ENCODE measurements at places on chromosomes 5 and 9.

DNA sequence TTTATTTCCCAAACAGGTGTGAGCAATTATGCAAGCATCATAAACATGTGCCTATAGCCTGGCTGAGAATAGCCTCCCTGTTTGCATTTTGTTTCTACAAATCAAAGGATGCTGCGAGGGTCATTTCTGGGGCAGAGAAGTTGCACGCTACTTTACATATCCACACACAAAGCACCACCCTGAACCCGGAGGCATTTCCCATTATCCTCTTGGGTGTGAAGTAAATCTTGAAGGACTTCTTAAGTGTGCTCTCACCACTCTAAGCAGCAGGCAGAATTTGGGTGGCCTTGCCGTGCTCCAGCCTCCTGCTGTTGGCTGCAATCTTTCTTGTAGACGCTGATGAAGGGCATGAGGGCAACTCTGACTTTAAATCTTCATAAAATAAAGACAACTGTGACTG is 124.0 kb upstream of the TLE4 start:
- no peak for DNase-seq

GRCh38 chr5:158159621-158160020 is 300.7 kb upstream of the CLINT1 start:
- no peak for DNase-seq

- DNase-seq = peak; percentile 71
Measured at GRCh38 chr9:21434202-21435014, 5.8 kb upstream of the IFNA1 start.

- no peak for DNase-seq
Measured at GRCh38 chr5:169736653-169737052, 99.6 kb downstream of the DOCK2 start.

DNA sequence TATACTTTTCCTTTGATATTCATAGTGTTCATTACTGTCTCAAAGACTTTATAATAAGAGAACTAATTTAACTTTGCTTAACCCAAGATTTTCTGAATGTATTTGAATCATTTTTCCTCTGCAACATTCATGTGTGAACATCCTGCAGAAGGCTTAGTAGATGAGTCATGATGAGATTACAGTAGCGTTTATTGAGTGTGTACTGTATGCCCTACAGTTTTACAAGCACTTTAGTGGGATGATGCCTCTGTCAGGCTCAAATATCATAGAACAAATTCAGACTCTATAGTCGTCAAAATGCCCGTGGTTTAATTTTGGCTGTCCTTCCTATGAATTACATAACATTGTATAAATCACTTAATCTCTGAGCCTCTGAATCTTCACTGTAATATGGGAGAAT is 41.2 kb downstream of the FYB1 start:
- DNase-seq = peak; percentile 52

- no peak for DNase-seq
Measured at GRCh38 chr9:3549225-3549624, 23.4 kb upstream of the RFX3 start.

- DNase-seq = no peak
Measured at GRCh38 chr9:19495186-19496028, 86.6 kb downstream of the ACER2 start.

- no peak for DNase-seq
Measured at GRCh38 chr9:131657940-131658339, 81.9 kb downstream of the RAPGEF1 start.

DNA sequence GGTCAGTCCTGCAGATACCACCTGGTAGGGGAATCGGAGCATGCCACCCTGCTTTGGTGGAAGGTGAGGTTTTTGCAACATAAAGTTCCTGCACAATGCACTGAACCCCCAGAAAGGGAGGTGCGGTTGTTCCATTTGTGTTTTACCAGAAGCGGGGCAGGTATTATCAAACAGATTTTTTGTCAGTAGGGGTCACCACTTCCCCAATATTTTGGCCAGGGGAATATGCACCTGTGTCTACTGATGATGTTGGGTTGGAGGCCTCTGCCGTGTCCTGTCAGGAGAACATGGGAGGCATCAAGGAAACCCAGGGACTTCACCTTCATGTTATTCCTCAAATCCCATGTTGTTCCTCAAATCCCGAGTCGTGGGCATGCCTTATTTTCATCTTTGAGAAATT is 438.7 kb downstream of the NTRK2 start:
- no peak for DNase-seq

DNA sequence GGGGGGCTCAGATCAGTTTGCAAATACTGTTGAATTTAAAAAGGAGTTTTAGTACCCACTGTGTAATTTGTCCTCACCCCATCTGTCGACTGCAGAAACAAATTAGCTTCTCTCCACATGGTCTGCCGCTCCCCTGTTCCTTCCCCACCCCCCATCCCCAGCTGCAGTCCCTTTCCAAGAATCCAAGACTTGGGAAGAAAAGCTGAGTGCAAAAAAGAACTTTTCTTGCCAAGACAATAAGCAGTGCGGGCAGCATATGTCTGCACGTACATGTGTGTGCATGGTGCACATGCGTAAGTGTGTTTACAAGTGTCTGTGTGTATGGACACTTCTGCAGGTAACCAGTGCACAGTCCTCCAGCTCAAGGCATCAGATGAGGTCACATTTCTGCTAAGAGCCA is 125.7 kb upstream of the SMIM23 start:
- no peak for DNase-seq

- DNase-seq = no peak
Measured at GRCh38 chr5:142836048-142836447, 65.9 kb downstream of the ARHGAP26 start.

DNA sequence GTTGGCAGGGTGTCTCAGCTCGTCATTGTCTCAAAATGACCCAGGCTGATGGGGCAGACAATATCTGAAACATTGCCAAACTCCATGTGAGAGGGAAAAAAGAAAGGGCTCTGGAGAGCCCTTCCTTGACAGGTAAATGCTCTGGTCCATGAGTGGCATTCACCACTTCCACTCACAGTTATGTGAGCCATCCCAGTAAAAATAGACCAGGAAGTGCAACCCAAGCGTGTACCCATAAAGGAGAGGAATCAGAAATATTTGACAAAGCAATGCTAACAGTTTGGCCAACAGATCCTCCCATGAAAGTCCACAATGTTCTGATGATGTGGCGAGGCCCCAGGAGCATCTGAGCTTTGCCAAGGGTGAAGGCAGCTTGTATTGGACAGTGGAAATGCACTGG is 49.4 kb downstream of the ASTN2 start:
- no peak for DNase-seq

- no peak for DNase-seq
Measured at GRCh38 chr5:100252944-100253343, 282.2 kb upstream of the FAM174A start.

DNA sequence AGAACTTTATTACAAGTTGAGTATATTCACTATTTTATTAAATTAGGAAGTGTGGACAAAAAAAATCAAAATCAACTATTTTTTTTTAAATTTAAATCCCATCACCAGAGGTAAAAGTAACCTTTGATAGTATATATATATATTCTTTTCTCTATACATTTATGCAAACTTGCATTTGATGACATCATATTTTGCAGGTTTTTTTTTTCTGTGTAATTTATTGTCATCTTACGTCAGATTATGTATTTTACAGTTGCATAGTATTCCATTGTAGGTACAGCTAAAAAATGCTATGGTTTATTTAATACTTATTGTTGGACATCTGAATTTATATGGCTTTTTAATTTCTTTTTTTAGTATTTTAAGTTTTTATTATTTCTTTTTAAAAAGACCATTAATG is 25.5 kb downstream of the APC start:
- no peak for DNase-seq

- no peak for DNase-seq
Measured at GRCh38 chr9:36584620-36585460, 12.1 kb downstream of the MELK start.

- no peak for DNase-seq
Measured at GRCh38 chr9:88922091-88922490, 69.2 kb upstream of the S1PR3 start.

DNA sequence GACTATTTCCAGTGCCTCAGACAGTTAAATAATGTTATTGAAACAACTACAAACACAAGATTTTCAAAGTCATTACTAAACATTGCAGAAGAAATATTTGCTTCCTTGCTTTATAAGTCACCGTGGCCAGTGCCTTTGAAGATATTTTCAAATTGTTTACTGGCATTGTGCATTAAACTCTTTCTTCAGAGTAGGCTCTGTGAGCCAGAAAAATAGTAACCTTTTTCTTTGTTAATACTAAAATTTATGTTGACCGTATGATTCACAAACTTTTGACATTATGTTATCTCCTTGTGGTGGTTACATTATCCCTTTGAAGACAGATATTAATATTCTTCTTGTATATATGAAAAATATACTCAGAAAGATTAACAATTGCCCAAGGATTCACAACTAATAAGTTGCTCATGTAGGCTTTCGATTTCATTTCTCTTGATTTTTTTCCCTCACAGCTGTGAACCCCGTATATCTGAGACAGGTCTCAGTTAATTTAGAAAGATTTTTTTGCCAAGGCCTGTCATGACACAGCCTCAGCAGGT is 140.1 kb downstream of the NR3C1 start:
- no peak for DNase-seq

GRCh38 chr5:180469586-180469865 is 24.7 kb upstream of the CNOT6 start:
- no peak for DNase-seq

DNA sequence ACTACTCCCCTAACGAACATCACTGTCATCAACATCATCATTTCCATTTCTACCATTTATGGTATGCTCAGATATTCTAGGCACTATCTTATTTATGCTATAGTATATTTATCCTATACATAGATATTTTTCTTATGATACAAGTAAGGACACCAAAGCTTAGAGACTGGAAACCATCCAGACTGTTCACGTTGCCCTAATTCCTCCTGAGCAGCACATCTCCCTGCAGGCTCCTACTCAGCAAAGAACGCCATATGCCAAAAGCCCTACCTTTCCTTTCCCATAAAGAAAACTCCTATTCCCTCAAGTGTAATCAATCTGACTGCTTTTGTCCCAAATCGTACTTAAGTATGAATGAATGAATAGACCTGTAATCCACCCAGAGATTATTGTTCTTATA is 247.0 kb downstream of the PRELID2 start:
- no peak for DNase-seq

DNA sequence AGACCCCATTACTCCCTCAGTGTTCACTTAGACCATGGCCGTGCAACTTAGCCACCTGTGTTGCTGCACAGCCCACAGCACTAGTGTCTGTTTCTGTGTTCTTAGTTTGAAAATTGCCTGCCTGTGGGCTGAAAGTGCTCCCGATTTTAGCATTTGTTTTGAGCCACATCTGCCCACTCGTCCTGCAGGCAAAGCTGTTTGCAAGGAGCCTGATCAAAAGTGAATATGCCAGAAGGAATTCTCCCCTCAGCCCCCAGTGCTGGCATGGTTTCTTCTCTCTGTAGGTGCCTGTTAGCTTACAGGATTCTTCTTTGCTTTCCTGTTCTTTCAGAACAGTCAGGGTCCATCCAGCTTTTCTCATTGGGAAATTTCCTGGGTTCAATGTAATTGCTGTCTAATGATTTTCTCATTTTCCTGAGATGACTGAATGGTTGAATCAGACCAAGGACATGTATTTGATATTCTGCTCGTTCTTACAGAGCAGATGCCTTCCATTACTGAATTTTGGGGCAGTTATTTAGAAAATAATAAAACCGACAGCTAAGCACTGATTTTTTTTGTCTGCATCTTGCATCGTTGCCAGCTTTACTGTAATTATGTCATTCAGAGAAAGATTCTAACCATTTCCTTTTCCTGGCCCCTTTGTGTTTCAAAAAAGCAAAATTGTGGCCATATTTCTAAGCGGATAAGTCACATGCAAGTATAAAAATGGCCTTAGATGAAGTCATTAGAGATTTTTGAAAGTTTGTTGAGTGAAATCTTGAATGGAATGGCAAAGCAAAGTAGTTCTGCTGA is 111.1 kb upstream of the CKMT2 start:
- DNase-seq = no peak

GRCh38 chr5:78677777-78678668 is 29.5 kb upstream of the LHFPL2 start:
- DNase-seq = peak; percentile 58

- no peak for DNase-seq
Measured at GRCh38 chr9:135533674-135534073, 12.3 kb upstream of the OBP2A start.

- DNase-seq = no peak
Measured at GRCh38 chr5:142006363-142007236, 6.2 kb downstream of the GNPDA1 start.

GRCh38 chr5:97488126-97488668 is 305.1 kb upstream of the RIOK2 start:
- no peak for DNase-seq

DNA sequence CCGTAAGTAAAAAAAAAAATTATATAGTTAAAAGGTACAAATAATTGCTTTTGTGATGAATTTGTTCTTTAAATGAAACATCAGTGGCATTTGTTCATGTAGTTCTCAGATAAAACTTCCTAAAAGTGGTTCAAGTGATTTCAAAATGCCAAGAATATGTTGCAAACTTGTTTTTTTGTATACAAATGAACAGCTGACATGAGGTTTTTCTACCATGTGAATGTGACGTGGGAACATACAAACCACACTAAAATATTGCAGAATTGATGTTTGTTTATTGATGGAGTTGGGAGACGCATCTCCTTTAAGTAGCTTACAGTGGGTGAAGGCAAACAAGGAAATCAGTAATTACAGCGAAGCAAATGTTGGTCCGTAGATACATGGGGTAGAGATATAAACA is 16.9 kb downstream of the BASP1 start:
- DNase-seq = no peak

GRCh38 chr5:73617510-73618279 is 8.3 kb upstream of the ARHGEF28 start:
- no peak for DNase-seq

GRCh38 chr5:57435701-57436134 is 46.9 kb downstream of the ACTBL2 start:
- DNase-seq = no peak

GRCh38 chr5:171840066-171840465 is 54.4 kb downstream of the SMIM23 start:
- peak; percentile 28 for DNase-seq

DNA sequence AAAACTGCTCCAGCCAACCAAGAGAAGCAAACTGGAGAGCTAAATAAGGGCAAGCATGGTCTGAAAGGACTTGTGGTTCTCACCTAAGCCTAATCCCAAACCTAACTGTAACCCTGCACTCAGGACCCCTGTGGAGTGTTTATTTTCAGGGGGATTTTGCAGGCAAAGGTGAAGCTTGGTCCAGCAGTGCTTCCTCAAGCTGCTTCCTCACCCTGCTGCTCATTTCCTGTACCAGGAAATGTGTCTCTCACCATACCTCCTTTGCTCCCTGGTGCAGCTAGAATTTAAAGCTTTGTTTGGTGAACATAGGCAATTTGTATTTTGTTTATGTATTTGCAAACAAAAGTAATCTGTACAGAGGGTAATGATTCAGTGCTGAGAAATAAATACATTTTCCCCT is 50.2 kb downstream of the CARTPT start:
- no peak for DNase-seq
